Inflammatory macrophage treated with lipopolysaccharide for 4 hours (primary cell): ENCODE measurements at places on chromosomes 3 and 15.

GRCh38 chr3:185927501-185928200 lies 10.2 kb downstream of the TRA2B start:
- DNase-seq = no peak

DNA sequence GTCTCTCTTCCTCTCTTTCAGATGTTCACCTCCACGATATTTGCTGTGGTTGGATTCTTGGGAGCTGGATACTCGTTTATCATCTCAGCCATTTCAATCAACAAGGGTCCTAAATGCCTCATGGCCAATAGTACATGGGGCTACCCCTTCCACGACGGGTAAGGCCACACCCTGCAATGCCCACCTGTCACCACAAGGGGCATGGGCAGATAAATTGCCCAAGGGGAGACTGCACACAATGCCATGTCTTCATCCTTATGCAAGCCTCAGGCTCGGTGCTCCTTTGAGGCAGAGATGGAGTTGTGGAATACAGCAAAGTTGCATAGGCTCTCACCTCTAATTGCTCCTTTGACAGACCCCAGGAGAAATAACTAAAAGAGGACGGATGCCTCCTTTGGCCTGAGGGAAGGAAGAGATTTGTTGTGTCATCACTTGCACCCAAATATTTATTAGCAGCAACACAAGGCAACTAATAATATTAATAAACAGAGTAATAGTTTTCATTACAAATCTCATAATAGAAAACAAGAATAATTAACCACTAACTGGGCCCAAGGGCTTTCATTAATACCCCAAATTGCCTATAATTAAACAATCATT lies 13.2 kb downstream of the TM4SF4 start:
- DNase-seq = peak; percentile 33

DNA sequence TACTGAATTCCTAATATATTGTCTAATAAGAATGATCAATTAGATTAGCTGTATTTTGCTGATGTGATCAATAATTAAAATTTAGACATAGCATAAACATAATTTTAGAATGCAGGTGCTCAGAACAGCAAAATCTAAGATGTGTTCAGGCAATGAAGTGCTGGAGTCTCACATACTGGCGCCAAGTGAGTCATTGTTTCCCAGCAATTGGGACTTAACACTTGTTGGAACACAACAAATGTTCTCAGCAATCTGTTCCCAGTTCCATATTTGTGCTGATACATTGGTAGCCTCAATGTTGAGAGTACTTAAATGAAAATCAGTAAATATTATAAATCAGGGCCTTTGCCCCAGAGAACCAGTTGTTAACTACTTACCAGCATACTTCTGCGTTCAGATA lies 619.0 kb downstream of the ROBO1 start:
- DNase-seq = no peak

- DNase-seq = no peak
Measured at GRCh38 chr3:125045194-125045593, 10.6 kb downstream of the HEG1 start.

DNA sequence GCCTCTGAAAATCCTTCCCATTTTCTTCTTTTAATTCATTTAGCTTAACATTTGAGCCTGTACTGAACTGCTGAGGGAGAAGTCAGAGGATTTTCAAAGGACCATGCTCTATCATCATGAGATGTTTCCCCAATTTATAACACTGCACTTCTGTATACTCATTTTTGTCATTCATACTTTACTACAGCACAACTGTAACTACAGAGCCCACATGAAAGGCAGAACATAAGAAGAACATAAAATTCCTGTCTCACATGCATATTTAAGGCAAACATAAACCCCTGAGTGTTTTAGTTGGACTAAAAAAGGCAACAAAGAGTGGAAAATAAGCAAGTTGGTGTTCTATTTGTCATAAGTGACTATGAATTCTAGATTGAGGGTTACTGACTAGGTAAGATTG lies 237.7 kb upstream of the ARPP21 start:
- DNase-seq = no peak

DNA sequence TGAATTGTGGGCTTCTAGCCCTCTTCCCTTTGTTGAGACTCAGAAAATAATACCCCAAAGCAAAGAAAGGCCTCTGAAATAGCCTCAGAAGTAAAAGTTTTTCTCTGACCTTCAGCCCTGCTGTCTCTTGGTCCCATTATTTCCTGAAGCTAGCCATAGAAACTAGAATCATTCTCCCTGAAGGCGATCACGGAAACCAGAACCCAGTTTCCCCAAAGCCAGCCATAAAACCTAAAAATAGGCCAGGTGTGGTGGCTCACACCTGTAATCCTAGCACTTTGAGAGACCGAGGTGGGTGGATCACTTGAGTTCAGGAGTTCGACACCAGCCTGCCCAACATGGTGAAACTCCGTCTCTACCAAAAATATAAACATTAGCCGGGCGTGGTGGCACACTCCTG lies 27.2 kb downstream of the EXD1 start:
- DNase-seq = no peak

GRCh38 chr15:34855893-34856292 lies 60.5 kb upstream of the ACTC1 start:
- no peak for DNase-seq

DNA sequence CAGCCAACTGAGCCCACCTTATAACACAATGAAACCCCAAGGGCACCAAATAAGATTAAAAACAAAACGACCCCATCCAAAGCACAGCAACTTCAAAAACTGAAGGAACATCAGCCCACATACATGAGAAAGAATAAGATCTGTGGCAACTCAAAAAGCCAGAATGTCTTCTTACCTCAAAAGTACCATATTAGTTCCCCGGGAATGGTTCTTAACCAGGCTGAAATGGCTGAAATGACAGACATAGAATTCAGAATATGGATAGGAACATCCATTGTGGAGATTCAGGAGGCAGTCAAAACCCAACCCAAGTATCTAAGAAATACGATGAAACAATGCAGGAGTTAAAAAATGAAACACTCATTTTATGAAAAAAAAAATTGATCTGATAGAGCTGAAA lies 222.3 kb downstream of the SCAPER start:
- DNase-seq = no peak
